ENCODE measurements at places on chromosomes 3 and 15.

DNA sequence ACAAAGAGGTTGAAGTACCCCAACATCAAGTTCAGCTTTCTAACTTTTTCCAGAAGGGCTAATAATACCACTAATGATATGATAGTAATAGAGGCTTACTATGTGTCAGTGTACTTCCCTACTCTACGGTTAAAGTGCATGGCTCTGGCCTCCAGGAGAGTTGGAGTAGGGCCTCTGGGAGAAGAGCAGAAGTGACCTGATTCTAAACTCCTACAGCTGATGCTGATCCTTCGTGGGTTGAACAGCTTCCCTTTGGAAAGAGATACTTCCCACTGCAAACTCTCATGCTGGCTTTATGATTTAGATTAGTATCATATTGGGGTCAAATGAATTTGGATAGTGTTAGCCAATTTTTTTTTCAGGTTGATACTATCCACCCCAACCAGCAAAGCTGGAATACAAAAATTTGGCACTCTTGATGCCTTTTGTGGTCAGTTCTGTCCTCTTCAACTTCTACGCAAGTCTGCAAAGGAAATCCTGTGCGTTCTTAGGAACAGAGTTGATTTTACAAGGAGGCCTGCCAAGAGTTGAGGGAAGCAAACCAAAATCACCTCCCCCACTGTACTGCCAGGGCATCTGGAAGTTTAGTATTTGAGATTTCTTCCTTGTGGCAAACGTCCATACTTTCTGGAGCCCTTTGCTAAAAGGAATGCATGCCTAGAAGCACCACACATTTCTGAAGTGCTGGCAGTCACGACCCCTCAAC is 17.8 kb downstream of the TMEM212 start:
- DNase-seq = no peak

GRCh38 chr15:91032919-91033803 is 10.8 kb upstream of the VPS33B start:
- DNase-seq = peak; percentile 21

- no peak for DNase-seq
These were observed 86.2 kb downstream of the MITF start for GRCh38 chr3:69825446-69825845.

DNA sequence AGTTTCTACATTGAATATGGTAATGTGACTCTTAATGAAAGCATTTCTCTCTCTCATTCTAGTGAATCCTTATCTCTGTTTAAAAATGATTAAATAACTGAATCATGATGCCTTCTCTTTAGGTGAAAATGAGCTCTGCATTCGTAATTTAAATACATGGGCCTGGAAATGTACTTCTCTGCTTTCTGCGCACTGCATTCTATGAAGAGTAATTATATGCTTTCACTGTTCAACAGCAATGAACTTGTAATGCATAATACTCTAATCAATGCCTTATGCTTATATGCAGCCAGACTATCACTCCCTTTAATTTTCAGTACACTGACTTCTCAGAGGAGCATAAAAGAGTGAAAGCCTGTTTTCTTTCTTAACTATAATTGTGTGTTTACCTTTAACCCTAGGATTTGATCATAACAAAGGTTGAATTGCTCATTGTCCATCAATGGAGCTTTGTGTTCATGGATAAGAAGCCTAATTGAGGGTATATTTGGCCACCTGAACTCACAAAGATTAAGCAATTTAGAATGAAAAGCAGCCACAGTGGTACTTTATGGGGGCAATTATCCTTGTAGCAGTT is 330.8 kb upstream of the PDZRN3 start:
- DNase-seq = no peak

DNA sequence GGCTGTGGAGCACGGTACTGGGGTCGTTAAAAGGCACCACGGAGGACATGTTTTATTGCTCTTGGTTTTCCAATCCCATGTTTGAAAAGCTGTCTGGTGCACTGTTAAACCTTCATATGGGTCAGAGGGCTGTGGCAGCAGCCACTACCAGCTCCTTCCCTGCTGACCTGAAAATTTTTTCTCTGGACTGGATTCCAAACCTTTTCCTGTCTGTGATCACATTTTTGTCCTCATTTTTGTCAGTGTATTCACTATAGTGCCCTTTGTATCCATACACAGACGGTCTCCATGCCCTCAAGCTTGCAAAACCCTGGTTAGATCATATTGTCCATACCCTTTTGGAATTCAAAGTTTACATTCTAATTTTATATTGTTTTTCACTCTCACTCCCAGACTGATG is 70.5 kb downstream of the NME9 start:
- DNase-seq = no peak

DNA sequence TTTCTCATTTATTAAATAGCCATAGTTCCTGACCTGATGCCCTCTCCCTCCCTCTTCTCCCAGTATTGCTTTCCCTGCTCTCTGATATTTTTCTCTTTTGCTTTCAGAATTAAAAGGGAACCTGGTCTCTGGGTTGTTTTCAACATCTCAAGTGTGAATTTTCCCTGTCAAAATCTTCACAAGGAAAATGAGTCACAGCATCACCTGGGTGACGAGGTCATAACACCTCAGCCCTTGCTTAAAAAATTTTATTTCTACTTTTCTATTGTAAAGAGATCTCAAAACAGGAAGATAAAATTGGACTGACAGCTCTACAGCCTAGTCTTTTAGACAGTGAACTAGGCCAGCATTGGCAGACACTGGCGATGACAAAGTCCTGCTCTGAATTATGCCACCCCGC is 40.1 kb downstream of the GAP43 start:
- DNase-seq = no peak

DNA sequence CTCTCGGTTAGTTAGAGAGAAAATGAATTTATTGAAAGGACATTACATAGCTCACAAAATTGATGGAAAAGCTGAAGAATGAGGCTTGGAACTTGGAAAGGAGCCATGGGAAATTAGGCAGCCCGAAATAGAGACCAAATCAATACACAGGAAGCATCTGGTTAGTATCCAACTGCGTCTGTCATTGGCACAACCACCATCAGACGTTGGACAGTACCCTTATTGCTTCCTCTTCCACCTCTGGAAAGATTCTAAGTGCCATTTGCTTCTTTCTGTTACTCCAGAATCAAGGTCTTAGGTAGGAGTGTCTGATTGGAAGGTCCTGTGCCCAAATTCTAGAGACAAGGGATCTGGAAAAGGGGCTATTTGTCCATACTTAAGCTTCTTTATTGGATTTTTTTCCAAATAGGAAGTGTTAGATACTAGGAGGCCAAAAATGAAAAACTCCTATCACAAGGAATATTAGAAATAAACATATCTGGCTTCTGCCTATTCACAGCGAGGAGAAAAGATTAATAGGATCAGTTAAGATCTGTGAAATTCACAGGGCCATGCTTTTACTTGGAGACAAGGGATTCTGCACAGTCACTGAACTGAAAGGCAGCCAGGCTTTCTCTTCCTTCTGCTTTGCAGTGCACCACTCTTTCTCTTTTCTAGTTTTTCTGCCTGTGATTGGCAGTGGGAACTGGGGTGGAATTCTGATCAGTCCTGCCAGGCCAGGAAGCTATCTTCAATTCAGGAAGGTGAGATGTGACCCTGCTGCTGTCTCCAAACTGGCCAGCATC is 10.7 kb upstream of the HACD2 start:
- no peak for DNase-seq

- DNase-seq = no peak
These were observed 5.6 kb upstream of the DCLK3 start for GRCh38 chr3:36769926-36770325.

DNA sequence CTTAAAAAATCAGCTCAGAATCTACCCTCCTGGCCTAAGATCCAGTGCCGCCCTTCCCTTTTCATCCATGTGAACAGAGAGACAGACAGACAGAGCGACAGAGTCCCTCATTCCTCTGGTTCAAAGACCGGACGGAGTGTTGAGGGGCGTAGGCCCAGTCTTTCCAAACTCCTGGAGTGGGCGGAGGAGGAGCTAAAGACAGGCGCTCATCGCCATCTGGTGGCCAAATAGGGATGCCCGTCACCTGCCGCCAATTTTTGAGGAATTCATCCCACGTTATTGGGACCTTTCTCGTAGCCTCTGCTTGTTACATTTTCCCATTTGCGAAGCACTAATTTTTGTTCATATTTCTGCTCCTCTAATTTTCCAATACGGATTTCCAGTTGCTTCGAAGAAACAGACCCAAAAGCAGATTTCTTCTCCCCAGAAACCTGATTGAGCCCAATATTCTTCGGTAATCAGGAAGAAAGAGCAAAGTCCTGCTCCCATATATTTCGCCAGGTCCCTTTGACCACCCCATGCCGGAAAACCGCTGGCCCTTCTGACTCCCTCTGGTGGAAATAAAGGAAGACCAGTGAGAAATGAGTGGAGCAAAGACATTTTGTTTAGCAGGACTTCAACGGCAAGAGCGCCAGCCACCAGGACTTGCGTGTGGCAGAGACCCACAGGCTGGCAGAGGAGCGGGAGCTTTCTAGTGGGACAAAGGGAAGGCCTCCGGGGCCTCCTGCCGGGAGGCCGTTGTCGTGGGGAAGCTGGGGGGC is 88.0 kb downstream of the LRRK1 start:
- peak; percentile 31 for DNase-seq

- DNase-seq = no peak
These were observed 950.2 kb upstream of the CADM2 start for GRCh38 chr3:84008623-84009022.

DNA sequence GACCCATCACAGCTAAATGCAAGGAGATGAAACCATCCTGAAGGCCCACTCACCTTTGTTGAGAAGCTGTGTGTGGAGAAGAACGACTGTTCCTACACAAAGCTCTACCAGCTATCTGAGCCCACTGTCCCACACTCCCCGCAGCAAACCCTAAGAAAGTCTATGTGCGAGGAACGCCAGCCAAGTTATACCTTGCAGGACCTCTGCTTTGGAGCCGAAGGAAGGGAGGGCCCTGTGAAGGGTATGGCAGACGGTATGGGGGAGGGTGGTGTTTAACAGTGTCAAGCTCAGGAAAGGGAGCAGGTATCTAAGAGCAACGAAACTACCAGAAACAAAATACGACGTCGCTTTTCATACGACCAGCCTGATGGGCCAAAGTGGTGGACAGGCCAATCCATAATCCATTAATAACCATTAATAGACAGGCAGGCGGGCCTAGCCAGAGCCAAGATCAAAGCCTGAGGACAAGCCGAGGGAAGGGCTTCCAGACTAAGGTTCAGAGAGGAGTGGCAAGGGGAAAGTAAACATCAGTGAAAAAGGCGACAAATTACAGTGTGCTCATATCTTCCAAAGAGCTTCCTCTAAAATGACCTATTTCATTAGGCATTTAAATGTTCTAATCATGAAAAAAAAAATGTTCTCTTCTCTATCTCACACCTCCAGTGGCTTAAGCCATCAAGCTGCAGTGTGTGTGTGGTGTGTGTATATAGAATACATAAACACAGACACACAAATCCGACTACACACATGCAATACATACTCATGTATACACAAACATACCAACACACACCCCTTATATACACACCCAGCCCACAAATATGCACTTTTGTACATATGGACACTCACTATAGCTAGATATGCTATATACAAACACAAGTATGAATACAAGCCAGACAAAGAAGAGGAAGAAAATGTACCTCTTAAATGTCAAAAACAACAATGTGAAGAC is 43.9 kb downstream of the PTPN23 start:
- DNase-seq = no peak

- no peak for DNase-seq
These were observed 14.3 kb downstream of the PARP14 start for GRCh38 chr3:122694966-122695365.

- DNase-seq = no peak
These were observed 478.2 kb downstream of the NTRK3 start for GRCh38 chr15:87778358-87778757.

GRCh38 chr15:43769584-43770228 is 7.1 kb downstream of the ELL3 start:
- DNase-seq = peak; percentile 40

DNA sequence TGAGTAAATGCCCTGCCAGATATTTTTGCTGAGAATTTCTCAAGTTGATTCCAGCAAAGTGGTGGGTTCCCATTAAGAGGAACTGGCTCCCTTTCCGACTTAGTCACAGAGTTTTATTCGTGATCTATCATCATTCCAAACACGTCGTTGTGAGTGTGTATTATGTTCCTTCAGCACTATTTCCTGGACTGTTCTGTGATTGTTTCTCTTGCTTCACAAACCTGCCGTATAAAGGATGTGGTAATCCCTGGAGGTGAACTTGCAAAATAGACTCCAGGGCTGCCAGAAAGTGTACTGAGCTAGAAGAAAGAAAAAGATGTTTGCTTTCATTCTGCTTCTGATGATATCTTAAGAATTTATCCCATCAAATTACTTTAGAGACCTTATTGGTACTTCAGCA is 14.5 kb upstream of the CAPN3 start:
- no peak for DNase-seq

GRCh38 chr3:101375586-101375985 is 55.2 kb upstream of the IMPG2 start:
- no peak for DNase-seq

DNA sequence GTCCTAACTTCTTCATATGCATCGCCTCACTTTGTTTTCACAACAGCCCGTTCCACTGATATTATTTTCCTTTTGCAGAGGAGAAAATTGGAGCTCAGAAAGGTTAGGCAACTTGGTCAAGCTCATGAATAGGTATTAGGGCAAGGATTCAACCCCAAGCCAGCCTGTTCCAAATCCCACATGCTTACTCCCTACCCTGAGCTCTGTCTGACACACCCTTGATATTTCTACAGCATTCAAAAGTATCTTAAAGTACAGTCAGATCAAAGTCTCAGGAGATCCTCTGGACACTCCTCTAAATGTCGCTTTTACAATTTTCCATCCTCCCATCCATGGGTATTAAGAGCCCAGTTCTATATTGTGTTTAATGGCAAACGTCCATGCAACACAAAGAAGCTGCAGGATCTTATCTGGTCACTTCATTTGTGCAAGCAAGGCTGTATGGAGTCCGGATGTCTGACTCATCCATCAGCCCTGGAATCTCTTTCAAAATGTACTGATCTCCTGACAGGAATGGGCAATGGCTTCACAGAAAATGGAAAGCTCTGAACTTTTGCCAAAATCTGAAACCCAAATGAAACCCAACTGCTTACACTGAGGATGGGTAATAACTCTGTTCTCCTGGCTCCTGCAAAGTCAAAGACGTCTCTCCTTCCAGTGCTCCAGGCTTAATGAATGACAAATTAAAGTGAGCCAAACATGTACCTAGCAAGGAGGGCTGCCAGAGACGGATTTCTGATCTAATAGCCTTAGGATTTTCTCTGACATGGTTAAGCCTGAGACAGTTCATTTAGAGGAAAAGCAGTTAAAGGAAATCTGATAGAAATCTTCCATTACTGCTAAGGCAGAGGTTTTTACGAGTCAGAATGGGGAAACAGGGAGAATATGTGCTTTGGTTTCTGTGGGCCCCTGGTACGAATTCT is 230.9 kb upstream of the RORA start:
- DNase-seq = no peak

DNA sequence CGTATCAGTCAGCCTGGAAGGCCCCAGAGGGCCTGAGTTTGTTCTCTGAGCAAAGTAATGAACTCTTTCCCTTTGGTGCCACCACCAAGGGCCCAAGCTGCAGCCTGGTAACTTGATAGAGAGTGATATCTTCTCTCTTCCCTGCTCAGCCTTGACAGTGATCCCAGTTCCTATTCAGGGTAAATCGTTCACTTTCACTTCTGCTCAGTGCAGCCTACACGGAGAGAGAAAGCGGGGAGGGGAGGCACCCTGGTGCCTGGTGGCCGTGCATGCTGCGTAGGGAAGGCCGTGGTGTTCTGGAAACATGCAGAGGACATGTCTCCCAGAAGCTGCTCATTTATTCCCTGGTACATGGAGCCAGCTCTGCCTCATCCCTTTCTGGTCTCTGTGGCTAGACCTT is 54.9 kb downstream of the KIF9 start:
- no peak for DNase-seq

- DNase-seq = no peak
These were observed 31.2 kb downstream of the ADGRG7 start for GRCh38 chr3:100640633-100641032.

All from effector CD8-positive, alpha-beta T cell (primary cell).